ENCODE measurements at places on chromosomes 16 and 17.

- peak; percentile 0 for DNase-seq
Observed at GRCh38 chr16:57720142-57720575, 15.4 kb upstream of the KATNB1 start.

DNA sequence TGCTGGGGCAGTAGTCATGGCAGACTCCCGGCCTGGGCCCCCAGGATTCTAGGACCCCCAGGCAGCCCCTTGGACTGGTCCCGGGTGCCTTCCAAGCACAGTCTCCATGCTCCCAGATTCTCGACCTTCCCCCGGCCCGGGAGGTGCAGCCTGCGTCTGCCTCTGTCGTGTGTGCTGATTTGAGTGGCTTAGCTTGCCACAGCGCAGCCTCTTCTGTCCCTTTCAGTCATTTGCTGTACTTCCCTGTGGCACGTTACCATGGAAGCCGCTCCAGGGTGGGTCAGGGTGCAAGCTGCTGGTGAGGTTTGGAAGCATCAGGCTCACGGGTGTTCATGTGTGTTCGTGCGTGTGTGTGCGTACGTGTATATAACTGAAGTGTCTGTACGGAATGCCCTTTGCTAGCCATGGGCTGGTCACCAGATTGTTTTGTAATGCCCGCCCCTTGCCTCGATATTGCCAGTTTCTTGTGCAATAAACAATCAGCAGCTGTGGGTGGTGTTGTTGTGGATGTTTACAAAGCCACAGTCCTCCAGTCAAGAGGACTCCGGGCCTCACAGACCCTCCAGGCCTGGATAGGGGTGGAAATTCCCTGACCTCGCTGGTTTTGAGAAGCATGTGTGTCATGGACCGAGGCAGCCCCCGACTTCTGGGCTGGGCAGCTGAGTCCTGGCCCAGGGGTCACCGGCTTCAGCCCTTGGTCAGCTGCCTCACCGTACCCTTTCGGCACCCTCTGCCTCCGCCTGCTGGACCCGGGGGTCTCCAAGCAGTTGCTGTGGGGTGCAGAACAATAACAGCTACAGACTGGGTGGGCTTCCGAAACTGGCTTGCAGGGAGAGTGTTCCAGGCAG, 9.7 kb upstream of the CLEC18A start:
- no peak for DNase-seq

DNA sequence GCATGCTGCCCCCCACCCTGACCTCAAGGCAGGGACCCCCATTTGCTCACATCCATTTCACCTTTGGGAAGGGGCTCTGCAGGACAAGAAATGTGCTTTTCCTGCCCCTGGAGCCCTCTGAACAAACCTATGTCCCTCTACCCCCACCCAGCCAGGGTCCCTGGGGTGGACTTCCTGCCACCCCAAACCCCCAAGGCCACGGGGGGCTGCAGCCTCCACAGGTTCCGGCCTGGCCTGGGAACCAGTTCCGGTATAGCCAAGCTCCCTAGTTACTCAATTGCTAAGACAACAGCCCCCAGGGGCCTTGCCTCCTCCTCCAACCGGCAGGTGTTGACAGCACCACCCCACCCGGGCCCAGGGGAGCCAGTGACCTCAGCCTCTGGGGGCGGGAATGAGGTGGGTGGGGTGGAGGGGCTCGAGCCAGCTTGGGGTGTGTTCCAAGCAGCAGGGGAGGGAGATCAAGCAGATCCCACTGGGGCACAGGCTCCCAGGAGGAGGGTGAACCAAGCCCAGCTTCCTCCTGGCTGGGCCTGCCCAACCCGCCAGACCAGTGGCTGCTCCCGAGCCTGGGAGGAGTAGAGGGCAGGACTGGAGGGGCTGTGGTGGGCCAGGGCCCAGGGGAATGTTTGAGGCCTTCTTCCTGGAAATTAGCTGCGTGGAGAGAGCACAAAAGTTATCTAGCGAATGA, 6.6 kb downstream of the PNMT start:
- DNase-seq, result no peak

DNA sequence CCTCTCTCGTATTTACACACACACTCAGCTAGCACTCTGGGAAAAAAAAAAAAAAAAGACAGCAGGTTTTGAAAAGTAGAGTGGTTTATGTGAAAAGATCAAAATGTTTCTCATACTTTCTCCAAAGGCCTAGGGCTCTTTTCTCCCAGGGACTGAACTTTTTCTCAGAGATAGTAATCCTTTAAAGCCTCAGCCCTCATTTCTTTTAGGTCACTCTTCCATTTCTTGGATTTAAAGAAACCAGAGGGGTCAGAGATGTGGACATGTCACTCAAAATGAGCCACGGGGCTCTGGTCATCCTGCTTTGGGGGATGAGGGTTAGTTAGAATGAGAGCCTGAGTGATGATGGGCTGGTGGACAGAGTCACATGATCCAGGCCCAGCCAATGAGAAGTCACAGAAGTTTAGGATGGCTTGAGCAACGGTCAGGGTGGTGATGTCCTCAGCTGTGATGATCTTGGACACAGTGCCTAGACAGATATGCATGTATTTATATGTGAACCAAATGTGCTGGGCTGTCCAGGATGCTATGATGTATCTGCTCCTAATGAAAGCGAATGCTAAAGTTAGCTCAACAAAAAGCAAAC, 33.7 kb upstream of the AXIN2 start:
- DNase-seq, result no peak

- DNase-seq, result peak; percentile 67
Observed at GRCh38 chr17:48307814-48308411, 122.1 kb downstream of the SKAP1 start.

DNA sequence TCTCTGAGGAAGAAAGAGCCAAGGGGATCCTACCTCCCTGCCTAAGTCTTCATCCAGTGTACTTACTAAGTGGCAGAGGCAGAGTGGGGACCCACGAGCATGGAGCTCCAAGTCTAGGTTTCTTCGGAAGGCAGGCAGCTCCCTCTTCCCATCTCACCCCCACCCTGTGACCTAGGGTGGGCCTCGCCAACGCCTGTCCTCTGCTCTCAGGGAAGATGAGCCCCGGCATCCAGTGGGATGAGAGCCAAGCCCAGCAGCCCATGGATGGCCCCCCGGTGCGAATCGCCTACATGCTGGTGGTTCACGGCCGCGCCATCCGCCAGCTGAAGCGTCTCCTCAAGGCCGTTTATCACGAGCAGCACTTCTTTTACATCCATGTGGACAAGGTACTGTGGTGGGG, 8.3 kb downstream of the XYLT2 start:
- no peak for DNase-seq

- DNase-seq, result no peak
Observed at GRCh38 chr17:67139784-67140665, 95.7 kb downstream of the CACNG1 start.

DNA sequence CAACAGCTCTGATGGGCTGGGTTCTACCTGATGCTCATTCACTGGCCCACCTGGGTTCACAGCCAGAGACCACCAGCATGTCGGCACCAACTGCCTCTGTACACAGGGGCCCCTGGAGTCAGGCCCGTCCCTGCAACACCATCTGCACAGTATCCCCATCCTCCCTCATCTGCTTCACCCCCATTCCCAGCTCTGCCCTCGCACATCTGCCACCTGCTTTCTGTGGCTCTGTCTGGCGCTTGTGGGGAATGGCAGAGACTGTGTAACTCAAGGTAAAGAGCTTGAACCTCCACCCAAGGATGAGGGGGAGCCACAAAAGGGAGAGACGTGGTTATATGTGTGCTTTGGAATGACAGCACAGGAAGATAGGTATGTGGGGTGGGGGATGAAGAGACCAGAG, 27.2 kb downstream of the SMPD3 start:
- no peak for DNase-seq

- no peak for DNase-seq
Observed at GRCh38 chr17:693791-694638, 20.6 kb downstream of the VPS53 start.

GRCh38 chr17:49815761-49816281, 27.3 kb downstream of the KAT7 start:
- DNase-seq, result no peak

All from NCI-H1105 treated with DMSO at 0.1 percent for 48 hours (cell line).